ENCODE measurements at places on chromosomes 5 and 9.

DNA sequence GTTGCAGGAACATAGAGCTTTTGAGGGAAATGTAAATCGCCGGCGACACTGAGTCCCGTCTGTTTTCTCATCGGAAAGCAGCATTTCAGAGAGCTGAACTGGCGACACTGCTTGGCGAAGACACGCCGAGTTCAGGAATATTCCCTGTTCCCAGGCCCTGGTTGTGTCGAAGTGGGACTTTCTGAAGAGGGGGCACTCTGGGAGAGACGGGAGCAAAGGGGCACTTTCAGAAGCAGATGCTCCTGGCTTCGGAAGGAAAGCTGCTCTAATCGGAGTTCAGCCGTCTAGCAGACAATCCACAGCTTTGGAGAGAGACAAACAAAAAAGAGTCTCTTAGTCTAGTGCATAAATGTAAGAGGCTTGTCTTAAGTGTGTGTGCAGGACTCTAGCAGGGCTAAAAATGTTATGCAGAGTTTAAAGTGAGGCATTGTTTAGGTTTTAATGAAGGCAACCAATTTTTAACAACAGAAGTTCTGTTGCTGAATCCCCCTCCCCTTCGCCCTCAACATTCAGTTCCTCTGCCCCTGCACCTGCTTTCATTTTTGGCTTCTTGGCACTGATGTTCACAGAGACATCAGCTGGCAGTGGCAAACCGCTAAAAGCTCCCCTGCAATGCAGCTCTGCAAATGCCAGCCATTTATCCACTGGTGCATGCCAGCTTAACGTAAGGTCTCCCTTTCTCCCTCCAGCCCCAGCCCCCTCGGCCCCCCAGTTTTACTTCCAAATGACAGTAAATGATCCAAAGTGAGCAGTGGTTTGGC is 289.5 kb upstream of the MPDZ start:
- no peak for DNase-seq

DNA sequence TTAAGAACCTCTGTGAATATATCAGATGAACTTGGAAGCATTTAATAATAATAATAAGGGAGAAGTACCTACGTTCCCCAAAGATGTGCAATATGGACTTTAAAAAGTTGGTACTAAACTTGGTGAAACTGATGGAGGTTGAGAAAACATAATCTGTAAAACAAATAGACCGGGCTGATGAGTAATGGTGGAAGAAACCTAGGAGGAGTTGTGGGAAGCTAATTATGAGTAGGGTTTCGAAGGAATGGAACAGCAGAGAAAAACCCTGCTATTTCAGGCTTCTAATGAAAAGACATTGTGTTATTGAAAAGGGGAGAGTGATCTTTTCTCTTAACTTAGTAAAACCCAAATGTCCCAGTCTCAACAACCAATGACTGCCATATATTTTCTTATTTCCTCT is 229.3 kb downstream of the PCSK1 start:
- DNase-seq, result no peak

DNA sequence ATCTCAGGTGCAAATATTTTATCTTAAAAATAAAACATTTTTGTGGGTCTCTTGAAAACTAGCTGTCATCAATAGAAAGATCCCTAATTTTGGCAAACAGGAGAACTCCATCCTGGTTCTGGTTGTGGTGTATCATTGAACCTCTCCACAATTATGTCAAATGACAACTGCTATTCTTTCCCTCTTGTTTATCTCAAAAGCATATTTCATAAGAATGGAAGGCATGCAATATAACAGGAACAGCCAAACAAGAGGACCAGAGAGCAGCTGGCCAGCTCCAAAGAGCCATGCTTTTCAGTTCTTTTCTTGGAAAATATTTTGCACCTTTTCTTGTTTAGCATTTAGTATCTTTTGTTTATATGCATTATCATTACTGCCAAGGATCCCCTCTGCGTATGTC is 125.4 kb downstream of the ADAMTS6 start:
- no peak for DNase-seq

DNA sequence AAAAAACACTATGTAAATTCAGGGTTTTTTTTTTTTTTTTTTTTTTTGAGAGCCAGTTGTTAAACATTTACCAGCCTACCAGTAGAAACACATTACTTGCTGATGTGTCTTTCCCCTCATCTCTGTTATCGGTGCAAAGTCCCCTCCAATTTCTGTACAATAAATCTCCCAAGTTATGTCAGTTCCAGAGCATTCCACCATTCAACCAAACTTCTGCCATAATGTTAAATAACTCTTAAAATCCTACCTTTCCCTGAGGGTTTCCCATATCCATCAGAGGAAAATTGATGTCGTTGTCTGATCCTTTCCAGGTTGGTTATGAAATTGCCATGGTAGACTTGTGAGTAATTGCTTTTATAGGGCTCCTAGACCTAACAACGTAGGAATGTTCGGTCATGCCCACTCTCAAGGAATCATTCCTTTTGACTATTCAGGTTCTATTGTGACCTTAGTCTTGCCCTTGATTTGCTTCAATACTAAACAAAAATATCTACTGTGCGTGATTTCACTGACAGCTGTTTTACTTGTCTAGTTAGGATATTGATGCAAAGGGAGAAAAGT is 5.6 kb upstream of the PPP2R2B start:
- DNase-seq, result no peak

DNA sequence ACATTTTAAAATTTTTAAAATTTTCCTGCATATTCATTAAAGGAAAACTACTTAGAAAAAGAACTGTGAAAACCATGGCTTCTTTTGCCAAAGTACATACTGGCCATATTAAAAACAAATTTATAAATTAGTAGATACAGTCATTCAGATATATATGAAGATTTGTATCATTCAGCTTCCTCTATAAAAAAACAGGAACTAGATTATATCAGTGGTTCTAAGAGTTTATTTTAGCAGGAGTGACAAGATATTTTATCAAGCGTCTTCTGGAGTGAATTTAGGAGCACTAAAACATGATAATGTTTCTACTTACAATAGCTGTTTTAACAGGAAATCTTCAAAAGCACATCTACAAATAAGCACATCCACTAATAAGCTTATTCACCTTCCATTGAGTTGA is 171.4 kb downstream of the RAPGEF6 start:
- DNase-seq, result no peak

DNA sequence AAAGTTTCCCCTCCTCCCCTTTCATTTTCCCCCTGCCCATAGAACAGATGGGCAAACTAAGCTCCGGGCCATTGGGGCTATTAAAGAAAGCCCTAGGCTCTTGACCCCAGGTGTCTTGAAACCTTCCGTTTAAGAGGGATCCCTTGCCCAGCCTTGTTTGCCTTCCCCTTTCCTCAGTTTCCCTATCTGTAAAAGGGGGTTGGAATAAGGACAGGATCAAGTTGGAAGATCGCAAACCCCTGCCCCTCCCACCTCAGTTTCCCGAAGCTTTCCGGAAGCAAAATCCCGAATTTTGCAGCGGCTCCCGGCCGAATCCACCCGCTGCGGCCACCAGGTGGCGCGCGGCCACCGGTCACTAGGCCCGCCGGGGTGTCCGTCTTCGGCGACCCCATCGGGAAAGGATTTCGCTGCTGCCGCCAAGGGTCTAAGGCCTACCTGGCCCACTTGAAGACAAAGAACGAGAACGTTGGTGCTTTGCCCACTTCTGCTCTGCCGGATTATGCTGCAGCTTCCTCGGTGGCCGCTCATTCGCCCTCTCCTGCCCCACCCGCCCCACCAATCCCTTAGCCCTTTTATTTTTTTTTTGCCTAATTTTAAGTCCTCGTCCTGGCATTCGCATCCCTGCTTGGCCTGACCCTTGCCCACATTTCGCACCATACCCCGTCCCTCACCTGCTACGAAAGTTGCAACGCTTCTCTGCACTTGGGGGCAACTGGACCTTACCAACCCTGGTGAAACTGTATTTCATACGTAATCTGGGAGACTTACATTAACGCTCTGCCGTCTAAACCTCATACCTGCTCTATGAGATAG is 962 bp upstream of the NR6A1 start:
- DNase-seq, result no peak

GRCh38 chr9:112700085-112700484 is 17.8 kb downstream of the INIP start:
- no peak for DNase-seq

- no peak for DNase-seq
These were observed 62.4 kb downstream of the TNPO1 start for GRCh38 chr5:72878854-72879253.

GRCh38 chr9:128469070-128469469 is 13.3 kb downstream of the ODF2 start:
- no peak for DNase-seq

DNA sequence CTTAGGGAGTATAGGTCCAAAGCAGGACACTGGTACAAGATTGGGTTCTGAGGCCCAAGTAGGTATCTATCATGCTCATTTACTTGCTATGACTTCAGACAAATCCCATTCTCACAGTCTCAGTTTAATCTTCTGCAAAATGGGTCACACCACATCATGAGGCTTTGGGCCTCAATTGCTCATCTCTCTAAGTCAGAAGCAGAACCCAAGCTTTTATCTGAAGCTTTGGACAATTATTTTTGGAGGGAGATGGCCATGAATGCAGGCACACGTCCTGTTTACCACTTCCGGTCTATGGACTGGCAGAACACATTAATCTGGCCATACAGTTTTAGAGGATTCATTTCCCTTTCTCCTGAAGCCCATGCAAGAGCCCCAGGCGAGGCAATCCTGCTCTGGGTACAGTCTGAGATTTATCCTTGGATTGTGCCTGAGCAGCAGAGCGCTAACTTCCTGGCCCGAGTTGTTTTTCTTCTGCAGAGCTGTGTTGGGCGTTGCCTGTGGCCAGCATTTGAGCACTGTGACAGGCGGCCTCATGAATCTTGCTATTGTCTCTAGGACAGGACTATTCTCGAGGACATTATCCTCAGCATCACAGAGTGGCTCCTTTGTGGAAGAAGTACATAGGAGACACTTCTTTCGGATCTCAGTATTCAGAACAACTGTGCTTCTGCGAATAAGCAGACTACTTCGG is 16.1 kb downstream of the SLC22A4 start:
- DNase-seq, result no peak

GRCh38 chr9:98097836-98098235 is 21.2 kb downstream of the TRIM14 start:
- no peak for DNase-seq

DNA sequence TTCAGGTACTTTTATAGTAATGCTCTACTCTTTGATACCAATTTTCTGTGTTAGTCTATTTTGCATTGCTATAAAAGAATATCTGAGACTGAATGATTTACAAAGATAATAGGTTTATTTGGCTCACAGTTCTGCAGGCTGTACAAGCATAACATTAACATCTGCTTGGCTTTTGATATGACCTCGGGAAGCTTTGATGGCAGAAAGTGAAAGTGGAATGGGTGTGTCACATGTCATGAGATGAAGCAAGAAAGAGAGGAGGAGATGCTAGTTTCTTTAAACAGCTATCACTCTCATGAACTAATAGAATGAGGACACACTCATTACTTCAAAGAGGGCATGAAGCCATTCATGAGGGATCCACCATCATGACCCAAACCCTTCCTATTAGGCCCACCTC is 270.9 kb upstream of the IL12B start:
- DNase-seq, result no peak

Measured in stimulated activated CD4-positive, alpha-beta T cell treated with anti-CD3 and anti-CD28 coated beads, Interleukin-15, amount 100 ng/mL, for 48 hours (primary cell).